Trophoblast cell (in vitro differentiated cells and primary cell): ENCODE measurements at places on chromosomes 6 and 20.

DNA sequence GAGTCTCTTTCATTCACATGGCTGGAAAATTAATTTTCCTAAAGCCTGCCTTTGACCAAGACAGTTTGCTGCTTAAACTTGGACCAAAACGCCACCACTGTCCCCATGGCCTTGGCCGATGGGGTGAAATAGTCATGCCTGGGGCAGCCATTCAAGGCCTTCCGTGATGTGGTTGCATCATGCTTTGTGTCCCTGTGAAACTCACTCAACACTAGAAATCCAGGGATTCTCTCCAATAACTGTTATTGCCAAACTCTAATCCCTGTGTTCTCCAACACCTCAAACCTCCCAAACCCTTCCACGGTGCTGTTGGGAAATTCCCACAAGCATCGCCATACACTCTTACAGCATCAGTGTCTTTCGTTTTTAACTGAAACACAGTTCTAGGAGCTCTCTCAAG, 1.4 kb upstream of the TXNDC5 start:
- DNase-seq: no peak

DNA sequence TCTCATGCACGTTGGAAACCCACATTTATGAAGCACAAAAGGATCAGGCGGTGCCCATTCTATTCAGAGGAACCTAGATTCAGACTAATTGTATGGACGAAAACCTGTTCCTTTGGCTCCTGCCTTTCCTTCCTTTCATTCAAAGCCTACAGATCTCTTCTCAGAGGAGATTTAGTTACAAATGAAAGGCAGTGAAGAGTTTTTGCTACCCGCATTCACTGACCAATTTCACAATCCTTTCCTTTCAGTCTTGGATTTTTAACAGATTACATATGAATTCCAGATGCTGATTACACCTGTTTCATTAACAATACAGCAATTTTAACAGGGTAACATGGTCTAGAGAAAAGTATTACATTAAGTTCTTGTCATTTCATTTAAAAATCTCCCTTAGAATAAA, 32.0 kb downstream of the TMEM242 start:
- peak; percentile 46 for DNase-seq

- no peak for DNase-seq
Observed at GRCh38 chr20:5552154-5552553, 198.0 kb upstream of the SHLD1 start.

GRCh38 chr6:4374216-4374615, 238.8 kb upstream of the ECI2 start:
- DNase-seq: no peak

GRCh38 chr6:35168461-35168861, 27.3 kb upstream of the TCP11 start:
- no peak for DNase-seq

DNA sequence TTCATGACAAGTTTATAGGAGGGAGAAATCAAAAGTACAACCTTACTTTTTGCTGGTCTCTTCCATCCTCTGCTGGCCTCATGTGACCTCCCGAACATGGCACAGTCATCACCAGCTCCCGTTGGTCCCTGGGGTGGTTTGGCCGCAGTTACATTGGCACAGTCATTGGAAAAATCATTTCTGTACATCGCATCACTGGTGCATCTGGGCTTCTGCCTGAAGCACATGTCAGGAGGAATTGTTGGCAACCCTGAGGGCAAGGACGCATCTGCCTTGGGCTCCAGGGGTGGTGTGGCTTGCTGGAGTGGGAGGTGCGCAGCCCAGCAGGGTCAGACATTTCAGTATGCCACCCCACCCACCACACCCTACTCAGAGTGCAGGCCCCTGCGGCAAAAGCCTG, 162.9 kb upstream of the SLC24A3 start:
- DNase-seq: peak; percentile 93

GRCh38 chr20:49330701-49331615, 53.1 kb upstream of the ZNFX1 start:
- no peak for DNase-seq

- DNase-seq: no peak
Observed at GRCh38 chr20:61923371-61924166, 142.1 kb downstream of the TAF4 start.

DNA sequence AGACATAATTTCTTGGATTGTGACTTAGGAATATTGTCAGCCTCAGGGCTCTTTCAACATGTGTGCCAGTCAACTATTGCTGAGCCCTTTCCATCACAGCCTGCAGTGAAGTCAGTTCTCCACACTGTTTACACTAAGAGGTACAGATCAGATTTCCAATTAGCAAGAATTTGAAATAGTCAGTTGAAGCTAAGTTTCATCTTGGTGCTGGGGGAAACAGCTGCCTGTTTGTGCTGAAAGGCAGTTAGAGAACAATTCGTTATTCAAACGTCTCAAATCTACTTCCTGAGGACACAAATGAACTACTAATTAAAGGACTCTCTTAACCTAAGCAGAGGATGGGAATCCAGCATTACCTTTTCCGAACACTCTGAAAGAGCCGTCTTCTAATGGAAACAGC, 25.9 kb downstream of the ADGRF1 start:
- no peak for DNase-seq

DNA sequence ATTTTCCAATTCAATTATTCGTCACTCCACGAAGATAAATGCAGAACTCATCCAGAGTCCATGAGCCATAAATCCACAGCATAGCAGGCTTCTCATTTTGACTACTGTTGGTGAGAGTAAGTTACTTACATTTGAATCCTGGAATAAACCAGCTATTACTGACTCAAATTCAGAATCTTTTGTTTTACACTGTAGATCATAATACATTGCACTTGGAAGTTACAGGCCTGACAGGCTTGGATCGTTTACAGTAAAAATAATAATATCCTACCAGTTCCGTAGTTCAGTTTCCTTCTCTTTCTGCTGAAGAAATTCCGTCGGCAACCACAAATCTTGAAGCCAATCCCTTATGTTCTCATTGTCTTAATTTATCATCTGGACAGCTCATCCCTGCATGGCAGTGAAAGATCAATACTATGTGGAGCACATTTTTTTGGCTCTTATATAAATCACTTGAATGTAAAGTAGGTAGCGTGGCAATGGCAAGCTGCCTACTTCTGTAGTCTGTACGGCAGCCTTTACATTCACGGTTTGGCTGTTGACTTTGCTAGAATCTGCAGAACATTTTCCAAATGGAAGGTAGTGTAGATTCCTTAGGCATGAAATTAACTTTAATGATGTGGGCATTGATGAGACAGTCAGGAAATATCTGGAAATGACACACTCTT, 142.9 kb downstream of the WDR27 start:
- DNase-seq: no peak

DNA sequence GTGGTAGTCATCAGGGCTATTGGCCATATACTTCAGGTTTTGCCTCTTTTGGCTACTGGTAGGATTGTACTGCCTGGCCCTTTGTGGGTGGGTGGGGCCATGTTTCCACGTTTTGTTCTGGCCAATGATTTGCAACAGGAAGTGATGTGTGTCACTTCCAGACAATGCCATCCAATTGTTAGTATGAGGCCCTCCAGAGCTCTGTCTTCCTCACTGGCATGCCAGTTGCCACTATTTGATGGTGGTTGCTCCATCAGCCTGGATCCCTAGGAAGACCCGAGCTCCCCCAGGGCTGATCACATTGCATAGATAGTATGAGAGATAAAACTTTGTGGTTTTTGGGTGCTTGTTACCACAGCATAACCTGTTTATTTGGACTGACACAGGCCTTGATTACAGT, 7.7 kb upstream of the LRRN4 start:
- no peak for DNase-seq

GRCh38 chr6:37535759-37536490, 36.2 kb upstream of the CCDC167 start:
- DNase-seq: no peak

DNA sequence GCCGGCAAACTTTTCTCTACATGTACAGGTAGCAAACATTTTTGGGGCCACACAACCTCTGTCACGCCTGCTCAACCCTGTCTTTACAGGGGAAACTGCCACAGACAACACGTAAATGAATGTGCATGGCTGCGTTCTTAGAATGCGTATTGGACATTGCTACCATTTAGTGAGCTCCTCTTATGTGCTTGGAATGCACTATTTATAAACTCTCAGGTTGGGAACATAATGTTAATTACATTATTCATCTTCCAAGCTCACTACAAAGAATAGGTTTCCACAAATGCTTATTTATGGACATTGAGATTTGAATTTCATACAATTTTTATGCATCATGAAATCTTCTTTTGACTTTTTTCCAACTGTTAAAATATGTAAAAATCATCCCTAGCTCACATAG, 92.0 kb upstream of the RPS6KA2 start:
- DNase-seq: no peak

DNA sequence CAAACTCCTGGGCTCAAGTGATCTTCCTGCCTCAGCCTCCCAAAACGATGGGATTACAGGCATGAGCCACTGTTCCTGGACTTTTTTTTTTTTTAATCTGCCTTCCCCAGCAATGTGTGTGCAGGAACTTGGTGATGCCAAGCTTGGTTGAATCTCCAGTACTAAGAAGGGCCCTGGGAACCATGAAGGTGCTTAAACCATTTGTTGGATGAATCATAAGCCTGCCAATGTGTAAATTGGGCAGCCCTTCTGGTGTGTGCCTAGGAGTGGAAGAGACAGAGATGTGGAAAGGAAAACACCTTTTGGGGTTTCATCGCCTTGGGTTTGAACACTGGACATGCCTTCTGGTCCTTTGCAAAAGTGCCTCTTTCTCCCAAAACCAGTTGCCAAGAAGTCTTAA, 7.1 kb upstream of the SPO11 start:
- DNase-seq: no peak

GRCh38 chr6:37093728-37094069, 76.3 kb upstream of the PIM1 start:
- no peak for DNase-seq

GRCh38 chr20:49286689-49287551, 9.1 kb upstream of the ZNFX1 start:
- DNase-seq: peak; percentile 35

DNA sequence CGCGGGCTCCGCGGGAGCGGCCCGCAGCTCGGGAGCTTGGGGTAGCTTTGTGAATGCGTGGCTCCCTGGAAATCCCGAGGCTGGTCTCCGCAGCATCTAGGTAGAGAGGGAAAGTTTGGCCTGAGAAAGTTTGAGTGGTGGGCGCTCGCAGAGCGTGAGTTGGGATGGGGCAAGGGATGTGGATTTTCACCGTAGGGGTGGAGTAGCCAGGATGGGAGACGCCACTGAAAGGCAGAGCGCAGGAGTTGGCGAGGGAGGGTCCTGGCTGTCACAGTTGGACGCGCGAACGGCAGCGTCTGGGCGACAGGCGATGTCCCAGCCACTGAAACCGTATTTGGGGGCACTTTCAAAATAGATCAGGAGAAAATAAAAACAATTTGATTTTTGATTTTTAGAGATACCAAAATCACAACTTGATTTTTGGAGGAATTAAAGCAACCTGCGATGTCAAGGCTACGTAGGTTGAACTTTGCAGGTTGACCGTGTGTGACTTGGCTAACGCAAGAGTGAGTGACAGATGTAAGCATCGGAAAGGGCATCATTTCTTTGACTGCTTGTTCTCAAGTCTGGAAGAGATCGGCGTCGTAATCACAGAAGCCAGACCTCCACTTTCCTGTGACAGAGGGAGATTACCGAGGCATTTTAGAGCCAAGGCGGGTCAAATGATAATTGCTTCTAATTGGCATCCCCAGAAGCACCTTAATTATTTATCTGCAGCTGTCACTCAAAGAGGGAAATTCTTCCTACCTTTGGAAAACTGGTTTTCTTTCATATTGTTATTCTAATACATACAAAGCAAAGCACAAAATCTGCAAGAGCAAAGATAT, 646 bp downstream of the HEY2 start:
- DNase-seq: no peak

GRCh38 chr6:163659803-163660202, 245.3 kb downstream of the QKI start:
- no peak for DNase-seq

- no peak for DNase-seq
Observed at GRCh38 chr6:33117811-33118277, 42.1 kb downstream of the HLA-DPB1 start.

- DNase-seq: peak; percentile 85
Observed at GRCh38 chr6:28789553-28790083, 134.2 kb downstream of the TRIM27 start.

GRCh38 chr20:50668798-50669197, 22.5 kb downstream of the RIPOR3 start:
- DNase-seq: no peak

GRCh38 chr6:46756469-46757213, 9.9 kb downstream of the ANKRD66 start:
- peak; percentile 10 for DNase-seq

DNA sequence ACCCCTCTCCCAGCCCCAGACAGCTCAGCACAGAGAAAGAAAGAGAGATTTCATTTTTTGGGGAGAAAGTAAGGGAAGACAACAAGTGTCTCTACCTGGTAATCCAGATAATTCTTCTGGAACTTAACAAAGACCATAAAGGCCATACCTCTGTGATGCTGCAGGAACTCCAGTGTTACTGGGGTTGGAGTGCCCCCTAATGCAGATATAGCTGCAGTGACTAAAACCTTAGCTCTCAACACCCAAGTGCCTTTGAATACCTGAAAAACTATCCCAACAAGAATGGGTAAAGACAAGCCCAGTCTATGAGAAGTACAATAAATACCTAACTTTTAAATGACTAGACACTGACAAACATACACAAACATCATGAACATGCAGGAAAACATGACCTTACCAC, 365.3 kb upstream of the PTCHD4 start:
- no peak for DNase-seq

DNA sequence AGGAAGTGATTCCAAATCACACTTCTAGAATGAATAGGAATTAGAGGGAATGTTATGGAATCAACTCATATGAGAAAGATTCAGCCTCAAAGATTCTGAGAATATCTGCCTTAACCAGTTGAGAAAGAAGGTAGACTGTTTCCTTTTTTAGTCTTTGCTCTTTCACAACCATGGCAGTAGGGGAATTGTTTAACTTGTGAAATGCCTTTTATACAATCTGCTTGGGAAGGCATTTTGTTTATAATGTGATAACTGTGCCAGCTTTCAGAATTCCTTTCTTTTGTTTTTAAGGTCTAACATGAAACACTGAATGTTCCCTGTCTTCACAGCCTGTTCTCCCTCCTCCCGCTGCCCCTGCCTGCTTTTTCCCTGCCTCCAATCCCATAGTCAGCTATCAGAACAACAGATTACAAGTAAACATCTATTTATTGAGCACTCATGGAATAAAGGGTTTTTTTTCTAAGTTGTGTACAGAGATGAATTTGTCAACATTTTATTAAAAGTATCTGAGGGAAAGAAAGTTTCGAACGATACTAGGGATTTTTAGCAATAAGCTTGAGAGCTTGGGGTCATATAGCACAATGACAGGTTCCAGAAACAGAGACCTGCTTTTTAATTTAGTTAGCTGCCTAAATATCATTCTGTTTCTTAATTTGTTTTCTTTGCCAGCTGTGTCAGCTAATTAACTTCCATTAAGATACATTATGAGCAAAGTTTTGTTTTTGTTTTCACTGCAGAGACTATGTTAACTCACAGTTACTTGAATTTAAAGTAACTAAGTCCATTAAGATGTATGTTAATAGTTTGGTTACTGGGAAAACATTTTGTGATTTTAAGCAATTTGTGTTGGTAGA, 28.3 kb upstream of the FBXO30 start:
- no peak for DNase-seq
